ENCODE measurements at places on chromosomes 2 and 18.

DNA sequence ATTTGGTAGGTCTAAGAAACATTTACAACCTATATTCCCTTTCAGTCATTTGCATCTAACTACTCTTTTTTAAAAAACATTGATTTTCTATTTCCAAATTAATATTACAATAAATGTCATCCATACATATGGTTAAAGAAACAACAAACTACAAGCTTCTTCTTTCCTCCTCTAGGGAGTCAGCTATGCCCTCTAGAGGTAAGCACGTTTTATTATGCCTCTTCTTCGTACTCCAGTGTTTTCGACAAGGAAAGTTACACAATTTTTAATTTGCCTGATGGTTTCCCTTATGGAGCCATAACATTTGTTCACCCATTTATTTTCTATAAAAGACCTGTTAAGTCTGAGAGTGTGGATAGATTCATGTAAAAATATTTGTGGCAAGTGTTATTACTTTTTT is 183.4 kb upstream of the CDH7 start:
- no peak for DNase-seq

DNA sequence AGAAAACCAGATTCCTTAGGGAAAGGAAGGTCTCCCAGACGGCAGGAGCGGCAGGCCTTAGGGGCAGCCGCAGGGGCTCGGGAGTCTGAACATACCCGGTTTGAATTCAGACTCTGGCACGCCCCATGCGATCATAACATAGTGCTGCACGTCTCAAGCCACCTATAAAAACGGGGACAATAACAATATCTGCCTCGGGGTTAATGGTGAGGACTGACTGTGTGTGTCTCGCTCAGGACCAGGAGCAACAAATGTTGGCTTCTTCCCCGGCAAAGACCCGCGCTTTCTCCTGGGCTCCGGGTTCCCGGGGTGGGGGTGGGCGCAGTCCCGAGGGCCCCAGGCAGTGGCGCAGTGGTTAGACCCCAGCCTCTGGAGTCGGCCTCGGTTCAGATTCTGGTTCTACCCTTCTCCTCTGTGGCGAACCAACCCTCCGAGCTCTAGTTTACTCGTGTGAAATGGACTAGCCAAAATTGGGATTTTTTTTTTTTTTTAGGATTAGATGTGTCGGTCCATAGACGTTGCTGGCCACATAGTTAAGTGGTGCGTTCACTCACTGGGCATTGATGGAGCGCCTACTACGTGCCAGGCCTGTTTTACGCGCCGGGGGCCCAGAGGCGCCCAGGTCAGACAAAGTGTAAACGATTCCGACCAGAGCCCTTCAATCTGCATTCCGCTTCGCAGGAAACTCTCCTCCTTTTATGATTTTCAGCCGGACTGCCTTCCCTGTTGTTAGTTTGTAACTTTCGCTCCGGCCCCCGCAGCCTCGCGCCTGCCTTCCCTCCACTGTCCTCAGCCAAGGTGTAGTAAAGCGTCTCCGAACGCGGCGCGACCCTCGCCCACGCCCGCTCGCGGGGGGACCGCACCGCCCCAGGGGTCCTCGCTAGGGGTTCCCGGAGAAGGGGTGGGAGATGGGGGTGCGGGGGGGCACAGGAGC is 820 bp upstream of the SH3BP4 start:
- peak; percentile 13 for DNase-seq

- DNase-seq, result no peak
These were observed 15.3 kb downstream of the NPC1 start for GRCh38 chr18:23570912-23571504.

DNA sequence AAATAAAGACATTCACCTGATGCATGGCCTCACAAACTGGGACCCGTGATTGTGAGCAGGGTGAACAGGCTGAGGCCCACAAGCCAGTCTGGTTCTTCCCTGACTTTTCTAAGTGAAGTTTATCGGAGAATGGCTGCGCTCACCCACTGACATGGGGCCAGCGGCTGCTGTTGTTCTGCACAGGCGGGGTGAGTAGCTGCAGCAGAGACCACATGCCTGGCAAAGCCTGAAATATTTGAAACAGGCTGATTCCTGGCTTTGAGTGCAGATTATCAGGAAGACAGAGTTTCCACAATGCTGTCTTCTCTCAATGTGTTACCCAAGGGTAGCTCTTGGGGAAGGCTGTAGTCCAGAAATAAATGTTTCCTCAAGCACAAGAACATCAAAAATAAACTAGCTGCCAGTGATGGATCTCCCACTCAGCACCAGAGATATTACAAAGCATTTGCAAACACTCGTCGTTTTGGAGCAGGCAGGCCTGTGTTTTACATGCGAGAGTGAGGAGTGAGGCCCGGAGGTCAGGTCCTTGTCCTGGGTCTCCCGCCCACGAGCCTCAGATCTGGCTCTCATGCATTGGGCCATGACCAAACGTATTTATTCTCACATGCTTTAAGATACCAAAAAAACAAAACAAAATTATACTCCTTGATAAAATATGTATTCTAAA is 647.1 kb downstream of the GALR1 start:
- DNase-seq, result no peak

- DNase-seq, result peak; percentile 76
These were observed 13.9 kb downstream of the LRP2 start for GRCh38 chr2:169348321-169349024.

DNA sequence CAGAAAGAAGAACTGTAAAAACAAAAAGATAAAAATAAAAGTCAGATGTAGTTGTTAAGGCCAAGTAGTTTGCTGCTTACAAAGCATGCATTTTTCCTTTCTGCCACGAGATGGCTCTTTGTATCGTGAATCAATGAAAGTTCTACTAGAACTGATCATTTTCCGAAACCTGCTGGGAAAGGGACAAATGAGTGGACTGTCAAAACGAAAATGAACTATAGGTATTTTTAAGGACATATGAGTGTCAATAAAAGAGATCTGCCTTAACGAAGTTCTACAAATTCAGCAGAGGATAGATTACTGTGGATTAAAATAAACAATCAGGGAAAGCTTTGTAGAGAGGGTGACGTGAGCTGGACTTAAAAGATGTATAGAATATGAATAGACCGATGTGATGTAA is 15.0 kb upstream of the ELOA2 start:
- DNase-seq, result peak; percentile 45

GRCh38 chr2:64210816-64211215 is 66.6 kb upstream of the PELI1 start:
- no peak for DNase-seq

GRCh38 chr18:6054256-6054842 is 159.0 kb upstream of the TMEM200C start:
- DNase-seq, result no peak

DNA sequence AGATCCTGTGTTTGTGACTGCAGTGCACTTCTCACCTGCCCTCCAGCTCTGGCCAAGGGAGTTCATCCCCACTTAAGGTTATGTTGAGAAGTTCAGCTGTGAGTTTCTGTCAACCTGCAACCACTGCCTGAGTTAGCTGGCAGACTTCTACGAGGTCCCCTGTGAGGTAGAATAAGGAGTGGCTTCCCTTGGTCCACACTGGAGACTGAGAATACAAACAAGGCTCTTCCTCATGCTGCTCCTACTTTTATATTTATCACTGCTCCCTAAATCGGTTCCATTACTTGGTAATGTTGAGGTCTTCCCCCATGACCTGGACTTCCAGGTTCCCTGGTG is 353.2 kb upstream of the CWC22 start:
- DNase-seq, result no peak

DNA sequence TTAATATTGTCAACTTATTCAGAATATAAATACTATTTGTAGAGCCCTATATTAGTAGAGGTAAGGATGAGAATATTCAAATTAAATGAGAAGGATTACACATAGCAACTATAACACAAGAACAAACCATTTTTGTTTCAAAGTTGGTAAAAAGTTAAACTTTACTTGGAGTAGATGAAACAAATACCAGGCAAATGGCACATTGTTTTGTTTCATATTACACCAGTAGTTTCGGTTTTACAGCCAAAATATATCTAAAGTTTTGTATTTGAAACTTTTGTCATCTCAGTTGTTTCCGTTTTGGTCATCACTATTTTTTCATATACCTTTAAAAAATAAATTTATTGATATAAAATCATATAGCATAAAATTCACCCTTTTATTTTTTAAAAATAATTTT is 1039.4 kb downstream of the DPP10 start:
- no peak for DNase-seq

- no peak for DNase-seq
These were observed 64.1 kb upstream of the EHBP1 start for GRCh38 chr2:62641410-62641843.

DNA sequence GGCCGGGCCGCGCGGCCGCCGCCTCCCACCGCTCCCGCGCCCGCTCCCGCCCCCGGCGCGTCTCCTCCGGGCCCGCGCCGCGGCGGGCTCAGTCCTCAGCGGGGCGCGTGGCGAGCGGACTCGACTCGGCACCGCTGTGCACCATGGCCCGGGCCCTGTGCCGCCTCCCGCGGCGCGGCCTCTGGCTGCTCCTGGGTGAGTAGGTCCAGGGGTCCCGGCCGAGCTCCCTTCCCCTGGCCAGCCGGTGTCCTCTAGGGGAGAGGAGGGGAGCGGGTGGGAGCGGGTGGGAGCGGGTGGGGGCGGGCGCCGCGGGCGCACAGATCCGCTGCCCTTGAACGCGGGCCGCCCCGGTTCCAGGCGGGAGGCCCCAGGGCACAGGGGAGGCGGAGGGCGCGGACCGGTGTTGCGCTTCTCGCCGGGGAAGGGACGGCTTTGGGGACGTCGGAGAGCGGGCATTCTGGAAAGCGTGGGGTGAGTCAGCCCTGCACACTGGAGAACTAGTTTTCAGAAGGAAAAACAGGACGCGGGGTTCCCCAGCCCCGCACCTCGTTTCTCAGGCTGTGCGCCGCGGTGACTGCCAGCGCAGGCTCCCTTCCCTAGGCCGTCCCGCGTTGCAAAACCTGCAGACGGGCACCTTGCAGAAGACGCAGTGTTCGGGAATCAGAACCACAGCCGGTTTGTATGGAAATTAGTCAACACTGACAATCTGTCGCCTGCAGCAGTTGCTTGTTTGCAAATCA is at the start of gene RAMP1:
RAMP1 (plus strand) TSS at position 91 of the 740 bp plus-strand sequence; CDS start at position 144, 53 bp downstream.
- DNase-seq, result peak; percentile 35

- no peak for DNase-seq
These were observed 85.8 kb upstream of the ID2 start for GRCh38 chr2:8595811-8596600.

GRCh38 chr2:203914546-203915182 is 21.9 kb upstream of the ICOS start:
- no peak for DNase-seq

GRCh38 chr2:174873471-174873870 is 109.2 kb upstream of the CHRNA1 start:
- no peak for DNase-seq

DNA sequence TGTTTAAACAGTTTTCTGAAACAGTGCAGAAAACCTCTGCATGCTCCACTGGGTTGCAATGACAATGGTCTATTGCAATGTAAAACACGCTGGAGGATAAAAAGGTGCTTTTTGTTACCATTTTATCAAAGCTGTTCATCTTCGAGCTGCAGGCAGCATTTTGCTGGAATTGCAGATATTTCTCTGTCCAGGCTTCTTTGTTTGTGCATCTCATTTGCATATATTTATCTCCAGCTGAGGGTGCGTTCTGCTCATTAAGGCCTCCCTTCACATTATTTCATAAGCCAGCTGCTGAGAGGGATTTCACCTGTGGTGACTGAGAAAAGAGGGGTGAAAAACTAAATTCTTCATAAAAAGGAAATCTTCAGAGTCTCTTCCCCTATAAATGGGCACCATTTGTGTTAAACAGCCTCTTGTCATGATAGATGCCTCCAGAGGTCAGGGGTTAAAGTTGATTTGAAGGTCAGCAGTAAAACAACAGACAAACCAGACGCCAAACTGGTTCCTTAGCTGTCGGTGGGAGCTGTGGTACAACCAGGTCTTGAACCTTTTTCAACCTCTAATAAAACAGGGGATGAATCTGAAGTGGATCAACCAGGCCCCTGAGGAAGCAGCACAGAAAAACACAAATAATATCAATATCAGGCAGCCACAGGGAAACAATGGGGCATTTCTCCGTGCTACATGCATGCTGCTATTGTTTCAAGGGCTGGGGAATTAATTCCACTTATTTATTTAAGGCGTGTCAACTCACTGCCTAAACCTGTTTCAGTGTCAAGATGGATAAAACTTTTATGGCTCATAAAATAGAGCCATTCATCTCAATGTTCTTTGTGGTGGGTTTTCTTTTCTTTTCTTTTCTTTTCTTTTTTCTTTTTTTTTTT is 265.1 kb downstream of the MEIS1 start:
- DNase-seq, result no peak

- no peak for DNase-seq
These were observed 1.1 kb upstream of the SNTG2 start for GRCh38 chr2:949384-950079.

- DNase-seq, result no peak
These were observed 41.2 kb downstream of the SLC9A2 start for GRCh38 chr2:102660574-102660973.

DNA sequence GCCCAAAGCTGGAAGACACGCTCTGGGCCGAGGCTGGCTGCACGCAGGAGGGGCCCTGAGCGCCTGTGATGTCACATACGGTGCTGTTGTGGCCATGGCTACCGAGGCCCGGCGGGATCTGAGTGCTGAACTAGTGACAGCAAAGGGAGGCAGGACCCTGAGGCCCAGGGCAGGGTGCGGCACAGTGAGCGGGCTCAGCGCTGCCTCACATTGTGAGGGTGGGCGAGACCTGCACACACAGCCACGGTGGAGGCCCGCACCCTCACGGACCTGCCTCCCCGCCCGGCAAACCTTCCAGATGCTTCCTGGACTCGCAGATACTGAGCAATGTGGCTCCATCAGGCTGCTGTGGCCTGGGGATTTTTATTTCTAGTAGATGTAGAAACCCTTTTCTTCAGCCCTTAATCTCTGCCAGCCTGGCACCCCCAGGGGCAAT is 133.8 kb upstream of the CTDP1 start:
- DNase-seq, result no peak

GRCh38 chr2:136175868-136176267 is 57.9 kb upstream of the CXCR4 start:
- no peak for DNase-seq
